ENCODE measurements at places on chromosomes 16 and 17.

DNA sequence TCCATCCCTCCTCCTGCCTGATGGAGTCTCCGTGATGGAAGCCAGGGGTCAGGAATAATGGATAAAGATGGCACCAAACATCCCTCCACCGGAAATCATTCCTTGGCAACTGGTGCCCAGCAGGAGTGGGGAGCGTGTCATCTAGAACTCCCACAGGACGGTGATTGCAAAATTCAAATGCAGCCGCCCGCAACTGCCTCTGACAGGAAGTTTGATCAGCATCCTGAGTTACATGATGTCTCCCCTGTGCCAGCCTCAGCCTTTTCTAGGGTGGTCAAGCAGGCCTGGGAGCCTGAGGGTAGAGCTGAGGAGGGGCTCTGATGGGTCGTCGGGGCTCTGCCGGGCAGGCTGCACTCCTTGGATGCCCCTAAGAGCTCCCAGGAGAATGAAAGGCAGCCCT lies 52.8 kb downstream of the GSG1L start:
- no peak for DNase-seq

DNA sequence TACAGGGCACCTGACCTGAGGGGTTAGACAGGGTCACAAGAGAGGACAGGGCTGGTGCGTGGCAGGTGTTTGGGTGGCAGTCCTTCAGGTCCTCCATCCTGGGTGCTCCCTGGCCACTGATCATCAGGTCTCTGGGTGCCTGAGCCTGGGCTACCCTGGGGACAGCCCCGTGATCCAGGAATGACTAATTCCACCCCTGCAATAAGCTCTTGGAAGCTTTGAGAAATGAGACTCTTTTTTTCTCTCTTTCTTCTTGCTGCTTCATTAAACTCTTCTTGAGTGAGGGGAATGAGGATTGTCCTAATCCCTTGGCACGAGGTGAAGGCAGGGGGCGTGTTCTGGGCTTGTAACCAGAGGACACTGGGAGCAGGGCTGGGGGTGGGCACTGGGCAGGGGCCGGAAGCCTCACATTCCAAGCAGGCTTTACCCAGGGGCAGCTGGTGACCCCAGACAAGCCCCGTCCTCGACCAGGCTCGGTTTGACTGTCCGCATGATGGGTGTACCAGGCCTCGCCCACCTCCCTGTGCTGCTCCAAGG lies 21.4 kb upstream of the SPNS2 start:
- no peak for DNase-seq

DNA sequence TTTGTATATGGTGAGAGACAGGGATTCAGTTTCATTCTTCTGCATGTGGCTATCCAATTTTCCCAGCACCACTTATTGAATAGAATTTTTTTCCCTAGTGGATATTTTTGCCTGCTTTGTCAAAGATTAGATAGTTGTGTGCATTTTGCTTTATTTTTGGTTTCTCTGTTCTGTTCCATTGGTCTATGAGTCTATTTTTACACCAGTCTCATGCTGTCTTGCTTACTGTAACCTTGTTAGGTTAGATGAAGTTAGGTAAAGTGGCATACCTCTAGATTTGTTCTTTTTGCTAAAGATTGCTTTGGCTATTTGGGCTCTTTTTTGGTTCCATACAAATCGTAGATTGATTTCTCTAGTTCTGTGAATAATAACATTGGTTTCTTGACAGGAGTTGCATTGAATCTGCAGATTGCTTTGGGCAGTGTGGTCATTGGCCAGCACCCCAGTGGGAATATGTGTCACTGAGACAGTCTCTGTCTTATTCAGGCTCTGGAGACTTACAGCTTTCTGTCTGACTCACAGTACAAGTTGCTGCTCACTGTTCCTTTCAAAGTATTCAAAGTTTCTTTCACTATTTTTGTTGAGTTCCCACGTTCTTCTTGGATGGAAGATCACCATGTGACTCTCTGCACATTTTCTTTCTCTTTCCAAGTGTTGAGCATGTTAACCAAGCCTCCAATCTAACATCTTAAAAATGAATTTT lies 709.1 kb downstream of the CDH11 start:
- no peak for DNase-seq

GRCh38 chr17:17425591-17425990 lies 51.2 kb upstream of the MED9 start:
- DNase-seq, result no peak

DNA sequence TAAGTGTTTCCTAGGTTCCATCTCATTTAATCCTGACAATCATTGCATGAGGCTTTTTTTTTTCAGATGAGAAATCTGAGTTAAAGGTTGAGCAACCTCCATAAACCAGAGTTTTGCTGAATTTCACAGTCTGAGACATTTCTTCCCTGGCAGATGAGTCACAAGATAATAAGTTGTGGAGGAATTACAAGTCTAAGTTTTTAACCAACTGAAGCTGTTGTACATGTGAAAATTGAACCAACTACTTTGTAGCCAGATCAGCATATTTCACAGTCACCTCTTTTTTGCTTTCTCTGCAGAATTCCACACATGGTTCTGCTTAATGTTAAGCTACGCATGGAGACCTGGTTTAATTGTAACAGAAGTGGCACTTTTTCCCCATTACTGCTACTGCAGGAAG lies 765.6 kb downstream of the CDH11 start:
- no peak for DNase-seq

GRCh38 chr16:89599451-89599858 lies 14.0 kb upstream of the DPEP1 start:
- DNase-seq, result no peak

GRCh38 chr16:88773812-88774291 lies 11.2 kb downstream of the PIEZO1 start:
- DNase-seq, result peak; percentile 78

All from left hindlimb (tissue), 1 donor.